Right hindlimb (tissue), 1 donor: ENCODE measurements at places on chromosomes 7 and 10.

DNA sequence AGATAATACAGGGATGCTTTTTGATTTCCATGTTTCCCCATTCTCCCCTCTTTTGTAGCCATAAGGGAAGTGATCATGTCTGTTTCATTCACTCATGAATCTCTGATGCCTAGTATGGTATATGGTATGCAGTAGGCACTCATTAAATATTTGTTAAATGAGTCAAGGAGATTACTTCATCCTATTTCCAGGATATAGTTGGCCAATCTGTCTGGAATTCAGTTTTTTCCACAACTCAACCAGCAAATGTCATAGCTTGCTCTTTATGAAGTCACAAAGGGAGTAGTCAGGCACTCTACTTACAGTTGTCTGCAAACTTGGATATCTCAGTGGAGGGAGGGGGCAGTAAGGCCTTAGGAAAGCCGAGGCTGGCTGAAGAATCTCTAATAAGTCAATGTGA is 853.6 kb downstream of the LRMDA start:
- no peak for DNase-seq

GRCh38 chr7:96789914-96790313 is 80.3 kb upstream of the SEM1 start:
- no peak for DNase-seq

GRCh38 chr7:38222481-38223096 is 44.5 kb downstream of the STARD3NL start:
- no peak for DNase-seq

DNA sequence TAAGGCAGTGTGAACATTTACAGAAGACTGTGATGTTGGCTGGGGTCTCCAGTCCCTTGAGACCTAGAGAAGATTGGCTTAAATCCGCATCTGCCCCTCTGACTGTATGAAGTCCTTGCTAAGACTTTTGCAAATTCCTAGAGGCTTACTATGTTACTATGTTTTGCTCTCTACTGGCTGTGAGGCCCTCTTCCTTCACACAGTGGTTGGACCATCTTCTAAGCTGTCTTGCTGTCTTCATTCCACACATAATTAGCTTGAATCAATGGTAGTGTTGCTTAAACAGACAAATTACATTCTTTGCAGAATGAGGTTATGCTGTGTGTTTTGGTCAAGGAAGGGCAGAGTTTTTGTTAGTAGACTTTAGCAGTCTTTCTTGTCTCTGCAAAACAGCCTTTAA is 658.0 kb downstream of the TYW1 start:
- no peak for DNase-seq

- DNase-seq: no peak
These were observed 9.2 kb downstream of the INTS1 start for GRCh38 chr7:1494866-1495563.

GRCh38 chr10:118585794-118586193 is 9.7 kb downstream of the PRLHR start:
- no peak for DNase-seq

DNA sequence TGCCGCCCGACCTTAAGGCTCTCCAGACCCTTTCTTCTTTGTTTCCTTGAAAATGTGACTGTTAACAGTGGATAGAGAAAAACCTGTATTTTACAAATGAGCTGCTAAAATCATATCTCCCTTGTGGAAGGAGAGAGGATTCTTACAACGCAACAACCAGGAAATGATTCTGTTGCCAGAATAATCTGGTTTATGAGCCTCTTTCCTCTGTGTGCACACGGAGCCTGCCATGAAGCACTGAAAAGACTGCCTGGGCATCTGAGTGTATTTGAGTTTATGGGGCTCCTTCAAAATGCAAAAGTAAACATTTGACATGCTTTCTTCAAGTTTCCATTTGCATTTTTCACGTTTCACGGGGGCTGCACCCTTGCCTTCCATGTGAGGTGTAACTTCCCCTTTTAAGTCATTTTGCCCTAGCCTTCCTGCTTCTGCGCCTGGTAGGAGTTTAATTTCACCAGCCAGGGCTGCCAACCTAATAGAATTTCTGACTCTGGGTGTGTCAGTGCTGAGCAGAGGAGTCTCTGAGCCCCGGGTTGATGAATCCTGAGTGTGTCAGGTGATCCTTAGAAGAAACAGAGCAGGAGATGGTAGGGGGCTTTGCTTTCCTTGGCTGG is 101.2 kb downstream of the GRB10 start:
- no peak for DNase-seq

DNA sequence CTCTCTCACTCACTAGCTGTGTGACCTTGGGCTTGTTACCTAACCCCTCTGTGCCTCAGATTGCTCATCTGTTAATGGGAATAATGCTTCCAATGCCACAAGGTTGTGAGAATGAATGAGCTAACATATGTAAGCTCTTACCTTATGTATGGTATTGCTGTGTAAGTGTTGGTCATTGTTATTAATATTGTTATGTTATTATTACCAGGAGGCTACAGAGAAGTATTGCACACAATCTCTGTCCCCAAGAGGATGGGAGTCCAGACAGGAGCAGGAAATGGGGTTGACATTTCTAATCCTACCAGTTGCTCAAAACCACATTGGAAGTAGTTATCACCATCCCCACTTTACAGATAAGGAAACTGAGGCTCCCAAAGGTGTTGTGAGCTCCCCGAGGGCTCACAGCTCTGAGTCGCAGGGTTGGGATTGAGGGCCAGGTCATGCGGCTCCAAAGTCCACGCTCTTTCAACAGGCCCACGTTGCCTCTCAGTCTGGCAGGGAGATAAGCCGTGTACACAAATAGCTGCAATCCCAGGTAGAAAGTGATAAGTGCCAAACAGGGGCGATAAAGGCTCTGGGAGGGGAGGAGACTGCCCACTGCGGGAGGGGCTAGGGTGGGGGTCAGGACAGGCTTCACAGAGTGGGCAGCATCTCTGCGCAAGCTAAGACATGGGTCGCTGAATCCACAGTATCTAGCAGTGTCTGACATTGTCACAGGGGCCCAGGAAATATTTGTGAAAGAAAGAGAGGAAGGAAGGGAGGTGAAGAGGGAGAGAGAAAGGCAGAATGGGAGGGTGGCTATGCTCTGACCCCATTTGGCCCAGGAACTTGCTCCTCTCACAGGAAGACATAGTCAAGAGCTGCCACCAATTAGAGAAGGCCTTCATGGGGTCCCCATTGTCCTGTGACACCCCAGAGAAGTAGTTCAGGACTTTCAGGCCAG is 9.6 kb upstream of the ZMIZ1 start:
- DNase-seq: no peak

GRCh38 chr7:20509892-20510572 is 105.4 kb upstream of the ABCB5 start:
- DNase-seq: no peak
